Progenitor cell of endocrine pancreas (in vitro differentiated cells): ENCODE measurements at places on chromosomes 11 and 22. TPM values are rescaled to one million over a fixed set of nuclear protein-coding genes. Genes with fewer than 3 reads are reported as not detected.
A peak's percentile ranks its signal among the peaks of the same experiment; 100 is the strongest.

GRCh38 chr11:32081129-32081641 is 9.7 kb upstream of the RCN1 start:
- H3K27ac ChIP-seq = no peak overlapping the region
- H3K27me3 ChIP-seq = peaks cover 14% of the 10 kb centered on the region
- peaks cover 9% of the 10 kb centered on the region for H3K4me1 ChIP-seq

DNA sequence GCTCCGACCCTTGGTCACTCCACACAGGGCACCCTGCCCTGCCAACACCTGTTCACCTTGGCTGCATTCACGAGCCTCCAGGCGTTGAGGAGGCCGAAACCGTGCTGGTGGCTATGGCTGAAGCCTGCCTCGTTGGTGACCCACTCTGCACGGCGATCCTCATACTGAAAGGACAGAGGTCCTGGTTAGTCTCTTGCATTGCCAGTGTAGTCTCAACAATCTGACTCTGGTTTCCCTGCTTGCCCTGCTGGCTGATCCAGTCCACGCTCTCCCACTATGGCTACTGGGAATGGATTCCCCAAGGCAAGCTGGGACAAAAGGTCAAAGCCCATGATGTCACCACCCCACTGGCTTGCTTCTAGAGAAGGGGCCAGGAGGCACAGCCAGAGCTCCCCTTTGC is 12.9 kb downstream of the PCSK7 start:
- H3K27ac ChIP-seq = peak overlapping the region; percentile 17
- H3K36me3 ChIP-seq = peaks cover 10% of the 10 kb centered on the region
- no peak overlapping the region for H3K4me3 ChIP-seq
- H3K27me3 ChIP-seq = no peaks in the 10 kb centered on the region
- no peak for DNase-seq

DNA sequence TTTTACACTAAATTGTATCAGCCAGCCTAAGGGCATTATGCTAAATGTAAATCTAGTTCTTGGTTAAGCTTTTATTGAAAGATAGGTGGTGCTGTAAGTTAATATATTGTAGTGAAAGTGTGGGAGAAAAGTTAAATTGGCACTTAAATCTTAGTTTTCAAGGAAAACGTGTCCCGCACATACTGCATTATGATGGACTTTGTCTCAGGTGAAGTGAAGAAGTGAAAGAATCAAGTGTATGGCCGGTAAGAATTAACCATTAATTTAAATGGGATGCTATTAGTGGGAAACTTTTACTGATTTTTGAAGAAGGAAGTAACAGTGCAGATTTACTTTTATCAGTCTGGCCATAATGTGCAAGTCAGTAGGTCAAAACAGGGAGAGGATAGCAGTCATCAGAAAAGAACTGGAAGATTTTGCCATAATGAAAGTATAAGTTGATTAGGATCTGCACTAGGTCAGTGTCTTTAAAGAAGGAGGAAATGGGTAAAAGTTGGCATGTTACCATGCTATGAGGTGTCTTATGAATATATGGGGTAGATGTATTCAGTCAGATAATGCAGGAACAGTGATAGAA is 81.6 kb downstream of the PDHX start:
- no peak for DNase-seq
- no peak overlapping the region for H3K4me3 ChIP-seq
- H3K27me3 ChIP-seq = no peaks in the 10 kb centered on the region
- no peak overlapping the region for H3K27ac ChIP-seq
- no peaks in the 10 kb centered on the region for H3K4me1 ChIP-seq

DNA sequence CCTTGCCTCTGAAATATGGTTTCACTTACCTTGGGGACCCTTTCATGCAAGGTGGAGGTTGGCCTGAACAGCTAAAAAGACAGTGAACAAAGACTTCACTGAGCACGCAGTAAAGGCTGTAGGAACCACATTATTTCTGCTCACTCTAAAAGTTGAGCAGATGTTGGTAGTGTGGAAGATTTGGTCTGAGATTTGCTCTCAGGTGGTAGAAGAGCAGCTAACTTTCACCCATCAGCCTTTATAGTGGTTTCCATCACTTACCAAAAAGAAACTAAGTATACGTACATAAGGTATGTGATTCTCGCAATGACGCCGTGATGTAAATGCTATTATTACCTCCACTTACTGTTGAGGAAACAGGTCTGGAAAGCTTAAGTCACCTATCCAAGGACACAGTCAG is 47.3 kb downstream of the PRR5L start:
- H3K4me1 ChIP-seq = peaks cover 13% of the 10 kb centered on the region
- no peaks in the 10 kb centered on the region for H3K27me3 ChIP-seq
- no peak overlapping the region for H3K27ac ChIP-seq
- no peak for DNase-seq

DNA sequence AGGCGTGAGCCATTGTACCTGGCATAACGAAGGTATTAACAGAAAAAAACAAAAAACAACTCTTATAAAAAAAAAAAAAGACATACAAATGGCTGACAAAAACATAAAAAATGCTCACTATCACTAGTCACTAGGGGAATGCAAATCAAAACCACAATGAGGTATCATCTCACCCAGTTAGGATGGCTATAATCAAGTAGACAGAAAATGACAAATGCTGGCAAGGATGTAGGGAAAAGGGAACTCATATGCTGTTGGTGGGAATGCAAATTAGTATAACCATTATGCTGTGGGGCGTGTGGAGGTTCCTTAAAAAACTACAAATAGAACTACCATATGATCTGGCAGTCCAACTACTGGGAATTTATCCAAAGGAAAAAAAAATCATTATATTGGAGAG is 17.0 kb downstream of the THY1 start:
- no peak for DNase-seq
- H3K4me3 ChIP-seq = no peak overlapping the region
- peaks cover 2% of the 10 kb centered on the region for H3K4me1 ChIP-seq
- no peaks in the 10 kb centered on the region for H3K36me3 ChIP-seq

The STIM1 gene
- total RNA-seq = 27.2 and 32.7 TPM in 2 replicates

GRCh38 chr11:1043563-1044096 is 7.1 kb upstream of the MUC6 start:
- H3K4me3 ChIP-seq = no peak overlapping the region
- H3K4me1 ChIP-seq = peaks cover 16% of the 10 kb centered on the region
- no peak for DNase-seq
- H3K36me3 ChIP-seq = no peaks in the 10 kb centered on the region
- H3K27ac ChIP-seq = no peak overlapping the region
- peaks cover 25% of the 10 kb centered on the region for H3K27me3 ChIP-seq

GRCh38 chr11:71117311-71117710 is 135.1 kb downstream of the SHANK2 start:
- H3K27me3 ChIP-seq = no peaks in the 10 kb centered on the region
- H3K4me1 ChIP-seq = peaks cover 13% of the 10 kb centered on the region
- no peak overlapping the region for H3K4me3 ChIP-seq
- H3K27ac ChIP-seq = peak overlapping the region; percentile 49
- peaks cover 15% of the 10 kb centered on the region for H3K36me3 ChIP-seq

DNA sequence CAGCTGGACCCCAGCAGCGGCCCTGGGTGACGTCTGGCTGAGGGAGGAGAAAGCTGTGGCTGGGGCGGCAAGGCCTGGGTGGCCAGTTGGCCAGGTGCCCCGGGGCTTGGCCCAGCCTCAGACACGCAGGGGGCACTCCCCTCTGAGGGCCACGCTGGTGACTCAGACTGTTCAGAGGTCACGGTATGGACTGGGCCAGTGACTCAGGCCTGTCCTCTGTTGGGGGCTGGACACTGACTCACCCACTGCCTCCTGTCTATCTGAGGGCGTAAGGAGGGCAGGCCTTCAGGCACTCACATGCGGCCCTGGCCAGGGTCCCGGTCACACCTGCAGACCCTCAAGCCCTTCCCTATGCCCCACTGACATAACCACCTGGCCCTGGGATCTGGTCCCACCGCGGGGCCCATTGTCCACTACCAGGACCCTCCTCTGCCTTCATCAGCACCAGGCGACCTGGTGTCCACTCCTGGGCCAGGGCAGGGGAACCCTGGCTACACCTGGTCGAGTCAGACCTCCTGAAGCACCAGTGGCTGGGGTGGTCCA is 3.7 kb upstream of the MUC5AC start:
- DNase-seq = peak; percentile 8
- no peak overlapping the region for H3K27ac ChIP-seq
- no peaks in the 10 kb centered on the region for H3K36me3 ChIP-seq
- no peak overlapping the region for H3K4me3 ChIP-seq
- peaks cover 8% of the 10 kb centered on the region for H3K27me3 ChIP-seq

DNA sequence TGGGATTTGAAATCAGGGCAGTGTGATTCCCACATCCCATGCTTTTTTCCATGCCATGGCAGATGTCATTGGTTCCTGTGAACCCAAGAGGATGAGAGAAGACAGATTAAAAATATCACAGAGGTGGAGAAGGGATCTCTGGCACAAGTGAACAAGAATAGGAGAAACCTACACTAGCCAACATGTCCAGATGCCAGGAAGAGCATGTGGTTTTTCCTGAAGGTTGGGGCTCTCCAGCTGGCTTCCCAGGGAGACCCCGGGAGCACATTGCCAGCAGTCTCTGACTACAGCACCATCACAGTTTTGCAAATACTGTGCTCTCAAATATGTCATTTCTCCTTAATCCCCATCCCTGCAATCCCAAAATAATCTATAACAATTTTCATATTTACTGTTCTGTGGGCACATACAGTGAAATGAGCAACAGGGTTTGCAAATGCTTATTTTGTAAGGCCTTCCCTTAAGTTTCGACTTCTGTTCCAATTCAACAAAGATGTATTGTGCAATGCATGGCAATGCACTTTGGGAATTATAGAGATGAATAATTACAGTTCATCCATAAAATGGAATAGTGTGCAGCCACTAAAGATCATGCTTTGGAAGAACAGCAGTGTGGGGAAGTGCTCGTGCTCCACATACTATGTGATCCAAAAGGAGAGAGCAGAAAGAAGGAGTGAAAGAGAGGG is 4.8 kb downstream of the ANKK1 start:
- H3K27me3 ChIP-seq = peaks cover 7% of the 10 kb centered on the region
- H3K4me3 ChIP-seq = no peak overlapping the region
- no peaks in the 10 kb centered on the region for H3K4me1 ChIP-seq
- H3K36me3 ChIP-seq = no peaks in the 10 kb centered on the region
- H3K27ac ChIP-seq = no peak overlapping the region

DNA sequence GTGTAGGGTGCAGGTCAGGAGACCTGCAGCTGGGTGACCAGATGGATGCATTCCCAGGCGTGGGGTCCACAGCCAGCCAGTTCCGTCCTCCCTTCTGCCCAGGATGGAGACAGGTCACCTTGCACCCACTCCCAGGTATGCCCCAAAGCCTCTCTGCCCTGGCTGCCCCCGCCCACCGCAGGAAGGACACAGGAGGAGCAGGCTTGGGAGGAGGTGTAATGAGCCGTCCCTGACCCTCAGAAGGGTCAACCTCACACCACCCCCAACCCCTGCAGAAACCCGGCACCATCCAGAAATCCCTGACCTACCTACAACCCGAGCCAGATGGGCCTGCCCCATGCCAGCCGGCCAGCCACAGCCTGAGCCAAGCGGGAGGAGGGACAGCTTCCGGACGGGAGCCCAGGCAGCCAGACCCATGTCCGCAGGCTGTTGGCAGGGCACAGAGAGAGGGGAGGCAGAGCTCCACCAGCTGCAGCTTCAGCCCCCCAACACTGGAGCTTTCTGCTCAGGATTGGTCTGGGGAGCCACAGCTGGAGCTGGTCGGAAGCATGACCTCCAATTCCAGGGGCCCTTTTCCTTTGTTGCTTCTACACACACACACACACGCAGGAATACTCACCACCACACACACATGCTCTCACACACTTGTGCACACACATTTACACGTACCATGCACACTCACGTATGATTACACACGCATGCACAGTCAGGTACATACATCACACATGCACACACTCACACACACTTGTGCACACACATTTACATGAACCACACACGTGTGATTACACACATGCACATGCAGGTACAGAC is 5.3 kb downstream of the IFITM10 start:
- H3K27ac ChIP-seq = no peak overlapping the region
- no peaks in the 10 kb centered on the region for H3K36me3 ChIP-seq
- no peak for DNase-seq
- H3K4me1 ChIP-seq = peaks cover 7% of the 10 kb centered on the region

- H3K36me3 ChIP-seq = no peaks in the 10 kb centered on the region
- H3K4me1 ChIP-seq = no peaks in the 10 kb centered on the region
- no peak for DNase-seq
- no peak overlapping the region for H3K4me3 ChIP-seq
- H3K27me3 ChIP-seq = no peaks in the 10 kb centered on the region
- no peak overlapping the region for H3K27ac ChIP-seq
Measured at GRCh38 chr11:13907678-13908077, 54.8 kb upstream of the SPON1 start.

The PATZ1 gene
- 88.8 and 93.6 TPM in 2 replicates for total RNA-seq

GRCh38 chr11:126748793-126749192 is 251.8 kb downstream of the KIRREL3 start:
- H3K36me3 ChIP-seq = no peaks in the 10 kb centered on the region
- peak overlapping the region; percentile 21 for H3K27ac ChIP-seq
- H3K27me3 ChIP-seq = peaks cover 98% of the 10 kb centered on the region
- no peak for DNase-seq

The SCN3B gene
- 4.0 and 5.1 TPM in 2 replicates for total RNA-seq

GRCh38 chr11:38842991-38843390 is 2245.0 kb upstream of the RAG2 start:
- H3K27ac ChIP-seq = no peak overlapping the region
- no peaks in the 10 kb centered on the region for H3K4me1 ChIP-seq
- H3K4me3 ChIP-seq = no peak overlapping the region
- DNase-seq = no peak

DNA sequence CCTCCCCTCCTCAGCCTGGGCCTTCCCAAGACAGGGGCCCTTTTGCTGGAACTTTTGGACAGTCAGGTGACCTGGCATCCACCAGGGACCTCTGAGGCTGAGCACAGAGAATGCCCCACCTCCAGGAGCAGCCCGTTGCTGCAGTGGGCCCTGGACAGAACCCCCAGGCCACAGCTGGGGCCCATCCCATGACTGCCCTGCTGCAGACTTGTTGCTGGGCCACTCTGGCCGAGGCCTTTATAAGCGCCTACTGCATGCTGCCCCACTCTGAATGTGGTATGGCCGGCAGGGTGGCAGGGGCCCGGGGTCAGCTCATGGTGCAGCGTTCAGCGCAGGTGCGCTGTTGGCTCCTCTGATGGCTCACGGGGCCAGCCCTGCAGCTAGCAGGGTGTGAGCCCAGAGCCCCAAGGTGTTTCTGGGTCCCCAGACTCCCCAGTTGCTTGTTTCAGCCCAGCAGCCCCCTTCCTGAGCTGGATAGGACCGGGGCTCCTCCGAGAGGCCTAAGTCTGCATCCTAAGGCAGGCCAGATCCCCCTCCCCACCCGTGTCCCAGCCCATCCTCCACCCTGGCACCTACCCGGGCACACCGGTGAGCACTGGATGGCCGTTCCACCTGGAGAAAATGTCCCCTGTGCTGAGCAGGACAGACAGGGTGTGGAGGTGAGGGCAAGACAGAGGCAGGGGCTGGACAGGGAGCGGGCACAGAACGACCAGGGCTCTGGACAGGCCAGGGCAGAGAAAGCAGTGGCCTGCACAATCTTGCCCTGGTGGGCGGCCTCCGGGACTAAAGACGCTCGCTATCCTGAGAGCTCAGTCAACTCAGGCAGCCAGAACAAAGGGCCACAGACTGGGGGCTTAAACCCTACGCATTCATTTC is 28.1 kb upstream of the TH start:
- H3K4me1 ChIP-seq = no peaks in the 10 kb centered on the region

DNA sequence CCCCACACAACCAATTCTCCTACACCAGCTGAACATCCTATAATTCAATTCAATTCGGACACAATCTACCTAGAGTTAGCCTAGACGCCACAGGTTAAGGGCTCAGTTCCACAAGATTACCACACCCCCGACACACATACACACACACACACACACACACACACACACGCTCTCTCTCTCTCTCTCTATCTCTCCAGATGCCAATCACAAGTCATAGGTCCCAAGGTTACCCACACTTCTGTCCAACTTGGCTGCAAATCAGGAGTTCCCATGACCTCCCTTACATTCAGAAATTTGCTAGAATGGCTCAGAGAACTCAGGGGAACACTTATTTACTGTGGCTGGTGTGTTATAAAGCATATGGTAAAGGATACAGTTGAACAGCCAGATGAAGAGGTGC is 204.0 kb downstream of the DBX1 start:
- no peak overlapping the region for H3K4me3 ChIP-seq
- peaks cover 3% of the 10 kb centered on the region for H3K36me3 ChIP-seq
- DNase-seq = no peak

The SLC37A2 gene
- 0.51 and 0.62 TPM in 2 replicates for total RNA-seq
